Cerebellum (tissue), 4 donors: ENCODE measurements at places on chromosomes 7 and 10.
A peak's percentile ranks its signal among the peaks of the same experiment; 100 is the strongest.

GRCh38 chr10:86314616-86315548 is 51.7 kb downstream of the GRID1 start:
- no peak for DNase-seq

- DNase-seq: no peak
Measured at GRCh38 chr7:85529201-85529600, 342.3 kb upstream of the SEMA3D start.

DNA sequence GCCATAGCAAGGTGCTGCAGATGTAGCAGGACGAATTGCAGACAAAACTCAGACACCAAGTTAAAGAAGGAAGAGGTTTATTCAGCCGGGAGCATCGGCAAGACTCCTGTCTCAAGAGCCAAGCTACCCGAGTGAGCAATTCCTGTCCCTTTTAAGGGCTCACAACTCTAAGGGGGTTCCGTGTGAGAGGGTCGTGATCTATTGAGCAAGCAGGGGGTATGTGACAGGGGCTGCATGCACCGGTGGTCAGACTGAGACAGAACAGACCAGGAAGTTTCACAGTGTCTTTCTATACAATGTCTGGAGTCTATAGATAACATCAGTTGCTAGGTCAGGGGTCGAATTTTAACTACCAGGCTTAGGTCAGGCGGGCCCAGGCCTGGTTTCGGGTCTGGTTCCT is 222.0 kb upstream of the C7orf33 start:
- no peak for DNase-seq

DNA sequence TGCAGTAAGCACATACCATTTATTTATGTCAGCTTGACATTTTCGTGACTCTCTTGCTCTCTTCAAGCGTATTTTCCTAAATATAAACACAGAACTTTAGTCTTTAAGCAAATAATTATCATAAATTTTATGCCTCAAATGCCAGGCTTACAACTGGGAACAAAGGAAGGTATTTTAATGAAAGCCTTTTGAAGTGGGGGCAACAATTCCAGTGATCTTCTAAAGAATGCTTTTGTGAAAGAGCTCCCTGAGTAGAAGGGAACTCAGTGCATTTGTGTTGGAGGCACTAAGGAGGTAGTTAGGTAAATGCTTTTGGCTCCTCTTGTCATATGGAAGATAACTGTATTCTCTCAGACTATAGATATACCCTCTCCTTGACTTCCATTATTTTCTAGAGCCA is 104.9 kb downstream of the VPS50 start:
- DNase-seq: no peak

DNA sequence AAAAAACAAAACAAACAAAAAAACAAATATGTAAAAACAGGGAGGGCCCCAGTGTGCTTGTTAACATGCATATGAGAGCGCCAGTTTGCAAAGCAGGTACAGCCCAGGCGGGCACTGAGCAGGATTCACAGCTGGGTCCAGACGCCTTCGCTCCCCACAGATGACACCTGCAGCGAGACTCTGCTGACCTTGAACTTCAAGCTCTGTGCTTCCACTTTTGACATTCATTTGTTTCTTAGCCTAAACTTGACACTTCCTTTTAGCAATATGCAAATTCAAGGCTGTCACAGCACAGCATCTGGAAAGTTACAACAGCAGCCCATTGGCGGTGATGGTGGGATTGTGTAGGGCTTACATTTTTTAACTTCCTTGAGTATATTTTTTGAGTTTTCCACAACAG is 88.8 kb upstream of the TNS3 start:
- no peak for DNase-seq

DNA sequence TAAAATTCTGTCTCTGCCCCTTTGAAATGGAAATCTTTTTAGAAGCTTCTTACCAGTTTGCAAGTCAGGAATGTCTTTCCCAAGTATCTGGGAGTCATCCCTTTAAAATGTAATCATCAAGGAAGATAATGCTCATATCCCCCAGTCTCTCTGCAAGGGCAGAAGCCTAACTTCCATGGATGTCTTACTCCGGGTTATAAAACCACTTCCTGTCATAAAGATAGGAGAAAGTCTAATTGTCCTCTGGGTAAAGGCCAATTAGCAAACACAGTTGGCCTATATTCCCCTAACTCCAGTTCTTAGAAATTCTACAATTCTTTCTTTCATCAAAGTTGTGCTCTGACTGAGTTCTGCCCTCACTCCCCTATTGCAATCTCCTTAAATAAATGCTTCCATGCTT is 1631.5 kb upstream of the LRRTM3 start:
- DNase-seq: no peak

GRCh38 chr7:110940756-110941155 is 150.2 kb upstream of the LRRN3 start:
- no peak for DNase-seq

DNA sequence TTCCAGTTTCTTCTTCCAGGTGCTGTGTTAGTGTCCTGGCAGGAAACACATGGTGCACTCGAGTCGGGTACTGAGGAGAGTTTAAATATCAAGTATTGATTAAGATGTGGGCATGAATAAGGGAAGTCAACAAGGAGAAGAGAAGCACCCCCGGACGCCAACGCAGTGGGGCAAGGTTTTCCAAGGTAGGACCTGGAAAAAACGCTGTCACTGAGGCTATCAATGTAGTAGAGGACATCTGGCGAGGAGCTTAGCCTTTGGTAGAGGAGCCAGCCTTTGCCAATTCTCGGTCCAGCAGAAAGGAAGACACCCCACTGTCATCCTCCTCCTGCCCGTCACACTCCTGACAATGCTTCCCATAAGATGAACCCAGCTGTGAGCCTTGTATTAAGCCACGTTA is 159.6 kb downstream of the TEX36 start:
- no peak for DNase-seq

DNA sequence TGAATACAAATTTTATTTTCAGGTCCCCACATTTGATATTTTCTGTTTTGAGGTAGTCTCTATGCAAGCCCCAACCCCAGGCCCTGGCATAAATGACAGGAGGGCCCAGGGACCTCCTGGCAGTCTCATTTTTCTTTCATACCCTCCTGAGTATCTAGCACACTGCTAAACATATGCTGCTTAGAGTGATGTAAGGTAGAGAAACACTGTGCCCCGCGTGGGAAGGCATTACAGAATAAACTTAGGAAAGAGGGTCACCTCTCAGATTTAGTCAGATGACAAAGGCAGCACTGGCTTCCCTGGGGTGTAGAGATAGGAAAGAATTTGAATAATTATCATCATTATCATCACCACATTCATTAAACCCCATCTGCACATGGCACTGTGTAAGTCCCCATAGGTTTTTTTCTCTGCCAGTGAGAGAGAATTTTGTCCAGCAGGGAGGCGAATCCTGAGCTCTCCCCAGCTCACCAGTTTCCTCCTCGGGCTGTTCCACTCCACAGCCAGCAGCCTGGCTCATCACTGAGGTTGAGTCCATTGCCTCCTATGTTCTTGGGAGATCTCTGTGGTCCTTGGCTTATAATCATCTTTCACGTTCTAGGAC is 507.3 kb upstream of the GALNT17 start:
- DNase-seq: no peak

DNA sequence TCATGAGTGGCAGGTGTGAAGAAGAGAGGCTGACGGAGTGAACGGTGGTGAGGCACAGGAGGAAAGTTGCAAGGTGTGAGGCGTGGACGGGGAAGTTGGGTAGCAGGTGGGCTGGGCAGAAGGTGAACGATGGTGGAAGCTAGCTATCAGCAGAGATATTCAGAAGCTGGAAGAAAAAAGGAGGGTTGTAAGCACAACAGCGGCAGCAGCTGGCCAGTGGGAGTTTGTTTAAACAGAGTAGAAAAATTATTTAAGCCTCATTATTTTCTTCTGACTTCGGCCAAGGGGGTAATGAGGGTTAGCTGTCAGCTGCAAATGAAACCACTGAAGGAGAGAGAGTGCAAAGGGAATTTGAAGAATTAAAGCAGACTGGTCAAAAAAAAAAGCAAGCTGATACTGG is 62.1 kb upstream of the PRKAR2B start:
- no peak for DNase-seq

- peak; percentile 41 for DNase-seq
Measured at GRCh38 chr7:45001138-45001694, 1.2 kb downstream of the CCM2 start.

DNA sequence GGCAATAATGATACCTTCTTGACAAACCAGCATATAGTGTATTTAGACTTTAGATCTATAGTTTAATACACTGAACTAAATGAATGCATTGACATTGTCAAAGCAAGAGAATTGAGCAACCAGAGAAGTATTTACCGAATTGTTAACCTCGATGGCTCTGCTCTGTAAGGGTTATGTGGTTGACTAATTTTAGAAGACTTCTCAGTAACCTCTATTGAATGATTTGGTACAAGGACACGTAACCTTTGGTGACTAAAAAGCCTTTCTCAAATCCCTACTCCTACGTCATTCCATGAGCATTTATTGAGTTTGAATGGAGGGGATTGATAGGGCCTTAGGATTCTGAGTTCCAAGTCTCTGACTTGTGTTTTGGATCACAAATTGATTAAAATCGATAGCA is 67.6 kb downstream of the MDFIC start:
- DNase-seq: no peak

GRCh38 chr10:3237530-3237929 is 64.9 kb upstream of the PITRM1 start:
- DNase-seq: no peak

- DNase-seq: no peak
Measured at GRCh38 chr7:134024739-134025138, 102.4 kb upstream of the LRGUK start.

GRCh38 chr7:22193450-22193983 is 163.4 kb downstream of the RAPGEF5 start:
- peak; percentile 72 for DNase-seq

DNA sequence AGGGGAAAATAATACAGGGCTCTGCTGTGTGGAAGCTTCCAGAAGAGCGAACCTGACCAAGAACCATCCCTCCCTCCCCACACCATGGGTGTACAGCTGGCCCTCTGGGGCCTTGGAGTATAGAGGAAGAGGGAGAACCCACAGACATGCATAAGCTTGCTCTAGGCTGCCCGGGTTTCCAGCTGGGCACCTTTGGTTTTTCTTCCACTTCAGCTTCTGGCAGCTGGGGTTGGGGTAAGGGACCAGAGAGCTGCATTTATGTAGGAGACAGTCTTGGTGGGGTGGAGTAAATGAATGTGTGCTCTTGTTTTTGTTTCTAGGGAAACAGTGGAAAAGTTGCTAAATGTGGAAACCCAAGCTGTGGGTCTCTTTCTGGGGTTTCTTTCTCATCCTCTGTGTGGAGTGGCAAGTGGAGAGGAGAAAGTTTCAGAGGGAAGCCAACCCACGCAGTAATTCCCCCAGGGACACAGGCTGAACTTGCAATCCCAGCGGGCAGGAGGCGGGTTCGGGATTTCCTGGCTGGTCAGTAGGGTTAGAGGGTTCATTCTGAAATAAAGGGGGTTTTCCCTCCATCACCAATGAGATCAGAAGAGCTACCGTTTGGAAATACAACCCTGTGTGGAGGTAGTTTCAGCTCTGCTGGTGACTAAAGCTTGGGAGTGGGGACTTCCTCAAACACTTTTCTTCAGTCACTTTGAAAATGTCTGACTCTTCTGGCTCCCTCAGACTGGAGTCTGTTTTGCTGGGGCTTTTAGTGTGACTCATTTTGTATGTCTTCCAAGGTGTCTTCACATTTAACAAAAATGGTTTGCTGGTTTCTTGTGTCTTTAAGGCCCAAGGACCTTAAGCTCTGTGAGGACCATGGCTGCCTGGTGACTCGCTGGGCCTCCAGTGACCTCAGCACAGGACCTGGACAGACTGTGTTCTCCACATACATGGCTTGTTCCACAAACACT is 22.2 kb upstream of the SRGN start:
- no peak for DNase-seq

GRCh38 chr10:104387130-104387888 is 33.7 kb downstream of the CFAP58 start:
- no peak for DNase-seq

GRCh38 chr10:48458662-48459048 is 146.2 kb downstream of the ARHGAP22 start:
- no peak for DNase-seq

DNA sequence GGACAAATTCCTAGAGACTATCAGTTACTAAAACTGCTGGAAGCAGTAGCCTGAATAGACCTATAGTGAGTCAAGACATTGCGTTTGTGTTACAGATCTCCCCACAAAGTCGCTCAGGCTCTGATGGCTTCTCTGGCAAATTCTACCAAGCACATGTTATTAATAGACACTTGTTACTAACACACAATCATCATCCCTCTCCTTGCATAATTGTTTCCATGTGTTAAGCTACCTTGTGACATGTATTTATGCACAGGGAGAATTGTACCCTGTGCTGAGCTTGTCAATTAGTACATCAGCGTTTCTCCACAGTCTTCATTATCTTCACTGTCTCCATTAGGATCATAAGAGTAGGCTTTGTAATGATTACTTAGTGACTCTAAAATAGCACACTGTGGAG is 31.2 kb downstream of the DYNC2I1 start:
- no peak for DNase-seq

- no peak for DNase-seq
Measured at GRCh38 chr10:20658158-20658557, 239.0 kb downstream of the NEBL start.

DNA sequence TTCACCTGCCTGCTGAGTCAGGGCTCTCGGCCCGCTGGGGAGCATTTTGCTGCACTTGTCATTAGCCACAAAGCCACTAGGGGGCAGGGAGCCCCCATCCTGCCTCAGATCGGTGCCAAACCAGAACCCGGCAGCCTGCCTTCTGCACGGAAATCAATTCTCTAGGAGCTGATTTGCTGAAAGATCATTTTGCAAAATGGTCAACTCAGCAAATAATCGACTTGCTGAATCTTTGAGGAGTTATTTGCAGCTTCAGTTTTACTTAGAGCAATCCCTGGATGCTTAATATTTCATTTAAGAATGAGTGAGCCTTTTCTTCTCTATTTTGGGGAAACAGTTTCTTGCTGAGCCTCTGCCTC is 1.7 kb upstream of the GIMAP8 start:
- DNase-seq: peak; percentile 61

DNA sequence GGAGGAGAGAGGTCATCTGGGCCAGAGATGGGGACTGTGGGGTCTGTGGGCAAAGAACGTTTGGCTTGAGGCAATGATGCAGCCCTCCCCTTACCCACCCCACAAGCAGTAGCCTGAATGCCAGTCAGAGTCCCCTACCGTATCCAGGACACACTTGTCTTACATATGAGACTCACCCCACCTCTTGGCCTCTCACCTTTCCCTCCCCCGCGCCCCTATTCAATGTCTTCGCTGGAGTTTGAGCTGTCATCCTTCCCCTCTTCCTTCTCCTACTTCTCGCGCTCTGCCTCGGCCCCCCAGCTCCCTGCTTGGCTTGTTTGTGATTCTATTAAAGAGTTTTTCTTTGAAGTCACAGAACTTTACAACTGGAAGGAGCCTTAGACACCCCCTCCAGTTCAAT is 8.9 kb downstream of the PRRT4 start:
- no peak for DNase-seq

GRCh38 chr7:1920266-1920681 is 250.2 kb downstream of the ELFN1 start:
- DNase-seq: no peak

DNA sequence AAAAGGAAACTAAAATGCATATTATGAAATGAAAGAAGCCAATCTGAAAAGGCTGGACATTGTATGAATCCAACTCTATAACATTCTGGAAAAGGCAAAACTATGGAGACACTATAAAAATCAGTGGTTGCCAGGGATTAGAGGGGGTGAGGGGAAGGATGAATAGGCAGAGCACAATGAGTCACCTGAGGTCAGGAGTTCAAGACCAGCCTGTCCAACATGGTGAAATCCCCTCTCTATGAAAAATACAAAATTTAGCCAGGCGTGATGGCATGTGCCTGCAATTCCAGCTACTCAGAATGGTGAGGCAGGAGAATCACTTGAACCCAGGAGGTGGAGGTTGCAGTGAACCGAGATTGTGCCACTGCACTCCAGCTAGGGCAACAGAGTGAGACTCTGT is 324.8 kb upstream of the PHYHIPL start:
- DNase-seq: no peak

GRCh38 chr10:67770537-67770936 is 67.5 kb downstream of the DNAJC12 start:
- DNase-seq: no peak
